ENCODE measurements at places on chromosomes 4 and X.
A peak's percentile ranks its signal among the peaks of the same experiment; 100 is the strongest.

- no peak for DNase-seq
Observed at GRCh38 chr4:24887881-24888430, 24.9 kb downstream of the CCDC149 start.

GRCh38 chr4:43758836-43759235 lies 689.8 kb downstream of the KCTD8 start:
- no peak for DNase-seq

GRCh38 chr4:80072228-80072743 lies 743 bp downstream of the ANTXR2 start:
- peak; percentile 38 for DNase-seq

DNA sequence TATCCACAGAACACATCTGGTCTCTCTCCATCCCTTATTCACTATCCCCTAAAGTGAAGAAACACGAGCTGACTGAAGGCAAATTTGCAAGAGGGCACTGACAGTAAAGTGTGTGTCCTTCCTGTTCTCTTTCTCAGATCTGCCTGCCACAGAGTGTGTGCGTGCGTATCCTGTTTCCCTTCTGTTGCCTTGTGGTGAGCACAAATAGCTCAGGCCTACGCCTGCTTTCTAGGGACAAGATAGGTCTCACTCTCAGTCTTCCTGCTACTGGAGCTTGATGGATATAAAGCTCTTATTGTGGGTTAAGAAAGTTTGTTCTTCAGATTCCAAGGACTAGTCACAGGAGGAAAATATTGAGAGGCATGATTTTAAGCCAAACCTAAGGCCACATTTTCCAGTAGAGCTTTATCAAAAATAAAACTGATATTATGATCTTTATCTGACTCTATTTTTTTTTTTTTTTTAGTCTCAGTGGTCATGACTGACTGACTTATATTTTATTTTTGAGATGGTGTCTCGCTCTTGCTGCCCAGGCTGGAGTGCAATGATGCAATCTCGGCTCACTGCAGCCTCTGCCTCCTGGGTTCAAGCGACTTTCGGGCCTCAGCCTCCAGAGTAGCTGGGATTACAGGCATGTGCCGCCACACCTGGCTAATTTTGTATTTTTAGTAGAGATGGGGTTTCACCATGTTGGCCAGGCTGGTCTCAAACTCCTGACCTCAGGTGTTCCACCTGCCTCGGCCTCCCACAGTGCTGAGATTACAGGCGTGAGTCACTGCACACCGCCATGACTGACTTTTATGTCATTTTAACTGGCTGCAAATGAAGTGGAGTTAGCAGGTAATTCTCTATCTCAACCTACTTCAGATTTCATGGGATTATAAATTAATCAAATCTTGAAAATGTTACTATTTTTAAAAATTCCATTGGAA lies 140.3 kb upstream of the SH3RF1 start:
- DNase-seq: peak; percentile 77

DNA sequence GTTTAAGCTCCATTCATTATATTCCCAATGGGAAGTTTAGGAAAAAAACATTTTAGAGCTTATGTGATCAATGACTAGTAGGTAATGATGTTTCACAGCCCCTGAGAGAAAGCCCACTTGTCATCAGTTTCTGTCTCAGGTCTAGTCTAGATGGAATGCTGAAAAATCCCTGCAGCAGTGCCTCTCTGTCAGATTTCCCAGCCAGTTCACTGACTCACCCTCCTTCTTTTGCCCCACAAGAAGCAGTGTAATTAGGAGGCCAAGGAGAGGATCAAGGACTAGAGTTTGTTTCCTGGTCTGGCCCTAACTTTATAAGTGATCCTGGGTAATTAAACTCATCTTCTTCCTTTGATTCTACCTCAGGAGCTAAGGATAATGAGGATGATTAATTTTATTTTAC lies 118.7 kb upstream of the ANXA3 start:
- DNase-seq: peak; percentile 32

GRCh38 chrX:74519870-74520269 lies 94.6 kb downstream of the RLIM start:
- DNase-seq: no peak

All from cardiac fibroblast (primary cell).